ENCODE measurements at places on chromosomes 13 and 19. TPM values are rescaled to one million over a fixed set of nuclear protein-coding genes. Genes with fewer than 3 reads are reported as not detected.

DNA sequence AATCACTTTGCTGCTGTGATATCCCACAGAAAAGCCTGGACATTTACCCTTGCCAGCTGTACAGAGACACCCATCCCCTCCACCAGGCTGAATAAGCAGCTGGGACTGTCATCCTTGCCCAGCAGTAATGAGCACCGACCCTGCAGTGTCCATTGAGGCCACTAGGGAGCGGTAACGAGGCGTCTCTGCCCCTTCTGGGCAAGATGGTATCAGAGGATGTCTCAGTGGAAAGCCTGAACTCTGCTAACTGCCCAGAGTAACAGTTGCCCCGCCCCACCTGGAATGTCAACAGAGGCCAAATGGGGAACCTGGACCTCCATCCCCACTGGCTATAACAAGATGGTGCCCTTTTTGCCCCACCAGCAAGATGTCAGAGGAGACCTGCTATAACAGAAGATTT is 22.8 kb upstream of the CEACAM20 start:
- DNase-seq = no peak

DNA sequence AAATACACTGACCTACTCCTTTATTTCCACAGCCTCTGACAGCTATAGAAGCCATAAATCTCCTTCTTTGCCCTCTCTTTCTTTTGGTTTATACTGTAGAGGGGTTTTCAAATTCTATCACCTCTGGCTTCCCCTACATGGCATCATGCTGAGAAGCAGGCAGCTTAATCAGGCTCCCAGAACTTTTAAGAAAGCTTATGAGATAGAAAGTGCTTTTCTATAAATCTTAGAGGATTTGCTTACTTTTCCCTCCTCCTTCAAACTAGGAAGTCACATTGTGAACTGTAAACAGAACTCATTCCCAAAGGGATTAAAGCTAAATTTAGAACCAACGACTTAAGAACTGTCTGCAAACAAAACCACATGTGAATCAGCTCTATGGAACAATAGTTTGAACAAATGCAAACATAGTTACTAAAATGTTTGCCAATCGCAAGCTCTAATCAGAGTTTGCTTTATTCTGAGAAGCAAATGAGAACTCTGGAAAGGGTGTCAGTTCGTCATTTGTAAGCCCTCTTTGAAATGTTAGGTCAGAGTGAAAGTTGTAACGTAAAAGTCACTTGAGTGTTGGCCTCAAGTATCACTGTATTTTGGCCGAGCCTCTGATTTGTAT is 344.1 kb downstream of the RFC3 start:
- DNase-seq = no peak

GRCh38 chr19:13085666-13086065 is 17.0 kb downstream of the LYL1 start:
- peak; percentile 37 for DNase-seq

- DNase-seq = peak; percentile 56
Measured at GRCh38 chr19:50486823-50487515, 10.3 kb upstream of the GARIN5A start.

- no peak for DNase-seq
Measured at GRCh38 chr13:90686442-90686841, 661.0 kb upstream of the MIR17HG start.

ZNF541 gene
- total RNA-seq = 0.35 TPM

ENOX1 gene
- 7.5 TPM for total RNA-seq

Measured in Right ventricle myocardium superior (tissue), 1 donor.